ENCODE measurements at places on chromosomes 11 and 22. TPM values are rescaled to one million over a fixed set of nuclear protein-coding genes. Genes with fewer than 3 reads are reported as not detected.

The OR5P2 gene
- not detected for total RNA-seq

The UCP2 gene
- 0.90 TPM for total RNA-seq

The OR8U1 gene
- not detected for total RNA-seq

The APOL5 gene
- not detected for total RNA-seq

The TEX54 gene
- not detected for total RNA-seq

The MIAT gene
- 0.32 TPM for total RNA-seq

The SYT7 gene
- total RNA-seq: 0.54 TPM

The OVOL1 gene
- total RNA-seq: not detected

The PRG3 gene
- not detected for total RNA-seq

The SPDYC gene
- not detected for total RNA-seq

The CCT8L2 gene
- not detected for total RNA-seq

The PGA5 gene
- not detected for total RNA-seq

The KCNJ11 gene
- total RNA-seq: not detected
